Dermis microvascular lymphatic vessel endothelial cell (primary cell): ENCODE measurements at places on chromosomes 4 and X.

GRCh38 chr4:110064934-110065333, 133.5 kb downstream of the ELOVL6 start:
- DNase-seq = no peak

GRCh38 chr4:87030755-87031441, 96.1 kb downstream of the AFF1 start:
- DNase-seq = no peak

- DNase-seq = no peak
Observed at GRCh38 chr4:47721892-47722575, 115.8 kb downstream of the CORIN start.

DNA sequence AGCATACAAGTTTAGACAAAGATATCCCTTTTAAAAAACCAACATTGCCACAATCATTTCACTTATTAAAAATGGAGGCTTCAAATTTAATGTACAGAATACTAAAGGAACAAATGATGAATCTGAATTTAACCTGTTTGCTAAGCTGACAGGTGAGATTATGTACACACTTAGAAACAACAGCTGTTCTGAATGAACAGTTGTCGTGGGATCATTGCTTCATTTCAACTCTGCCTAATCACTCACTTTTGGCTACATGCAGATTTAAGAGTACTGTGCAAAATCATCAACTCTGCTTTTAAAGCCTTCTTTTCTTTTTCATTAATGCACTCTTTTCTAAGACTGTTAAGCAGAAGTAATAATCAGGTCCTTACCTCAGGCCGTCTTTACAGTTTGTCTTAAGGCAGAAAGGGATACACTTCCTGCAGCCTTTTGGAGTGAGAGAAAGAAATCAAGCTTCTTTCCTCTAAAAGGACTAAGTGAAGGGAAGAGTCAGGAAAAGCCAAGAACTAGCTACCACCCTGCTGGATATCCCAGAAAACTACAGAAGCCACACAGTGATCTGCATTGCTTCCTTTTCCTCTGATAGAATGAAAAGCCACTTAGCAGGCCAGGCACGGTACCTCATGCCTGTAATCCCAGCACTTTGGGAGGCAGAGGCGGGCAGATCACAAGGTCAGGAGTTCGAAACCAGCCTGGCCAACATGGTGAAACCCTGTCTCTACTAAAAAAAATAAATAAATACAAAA, 54.7 kb upstream of the NPNT start:
- no peak for DNase-seq

- no peak for DNase-seq
Observed at GRCh38 chrX:118551426-118551825, 55.8 kb downstream of the DOCK11 start.

DNA sequence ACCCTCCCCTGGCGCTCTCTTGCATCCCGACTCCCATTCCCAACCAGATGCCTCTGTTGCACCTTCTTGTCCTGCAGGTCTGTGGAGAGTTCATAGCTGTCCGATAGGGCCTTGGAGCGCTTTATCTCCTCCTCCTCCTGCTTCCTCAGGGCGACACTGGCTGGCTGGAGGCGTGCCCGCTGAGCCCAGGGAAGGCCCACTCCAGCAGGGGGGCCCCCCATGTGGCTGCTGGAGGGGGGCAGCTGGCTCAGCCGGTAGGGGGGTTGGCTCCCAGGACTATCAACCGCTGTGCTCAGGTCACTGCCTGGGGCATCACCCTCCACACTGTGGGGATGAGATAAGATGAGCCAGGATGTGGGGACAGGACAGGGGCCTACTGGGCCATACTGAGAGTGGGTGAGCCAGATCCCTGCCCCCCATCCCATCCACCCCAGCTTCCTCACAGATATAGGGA, 25.6 kb downstream of the IQSEC2 start:
- DNase-seq = no peak

- no peak for DNase-seq
Observed at GRCh38 chr4:153345012-153345981, 809 bp downstream of the MND1 start.

DNA sequence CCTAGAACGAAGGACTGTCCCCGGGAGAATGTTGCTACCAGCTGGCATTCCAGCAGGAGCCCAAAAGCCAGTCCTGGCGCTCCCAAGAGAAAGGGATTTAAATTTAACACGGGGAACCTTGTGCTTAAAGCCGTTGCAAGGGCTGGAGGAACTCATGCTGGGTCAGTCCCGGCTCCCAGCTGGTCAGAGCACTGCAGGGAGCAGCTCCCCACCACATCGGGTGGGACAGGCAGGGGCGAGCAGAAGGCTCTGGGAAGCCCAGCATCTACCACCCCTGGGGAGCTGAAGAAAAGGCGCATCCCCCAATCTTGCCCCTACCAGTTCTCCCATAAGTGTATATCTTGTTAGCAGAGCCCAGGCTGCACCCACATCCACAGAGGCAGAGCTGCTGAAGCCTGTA, 15.7 kb downstream of the CFAP99 start:
- no peak for DNase-seq

GRCh38 chrX:17767734-17768133, 30.4 kb downstream of the SCML1 start:
- DNase-seq = no peak

- DNase-seq = peak; percentile 3
Observed at GRCh38 chrX:55867181-55867651, 149.7 kb downstream of the RRAGB start.

GRCh38 chr4:40325406-40326019, 9.6 kb upstream of the CHRNA9 start:
- DNase-seq = peak; percentile 82

DNA sequence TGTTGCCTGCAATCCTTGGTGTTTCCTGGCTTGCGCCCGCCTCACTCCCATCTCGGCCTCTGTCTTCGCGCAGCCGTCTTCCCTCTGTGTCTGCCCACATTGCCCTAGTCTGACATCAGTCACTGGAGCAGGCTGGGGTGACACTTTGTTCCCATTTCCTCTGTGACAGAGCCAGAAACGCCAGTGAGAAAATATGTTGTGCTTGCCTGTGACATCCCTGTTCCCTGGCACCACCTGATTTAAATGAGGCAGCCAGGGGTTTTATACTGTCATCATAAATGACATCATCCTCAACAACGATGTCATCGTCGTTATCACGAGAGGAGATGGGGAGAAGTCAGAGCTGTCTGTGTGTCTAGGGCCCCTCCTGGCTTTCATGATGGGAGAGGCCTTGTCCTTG, 29.1 kb downstream of the ZNF185 start:
- no peak for DNase-seq

- no peak for DNase-seq
Observed at GRCh38 chrX:123851079-123851478, 8.8 kb upstream of the XIAP start.

GRCh38 chr4:26360864-26361263, 40.0 kb downstream of the RBPJ start:
- DNase-seq = no peak

- no peak for DNase-seq
Observed at GRCh38 chr4:113472864-113473263, 288.7 kb downstream of the CAMK2D start.

- no peak for DNase-seq
Observed at GRCh38 chr4:179145746-179146525, 1703.7 kb upstream of the AGA start.

- no peak for DNase-seq
Observed at GRCh38 chr4:38333219-38333618, 330.8 kb upstream of the KLF3 start.

DNA sequence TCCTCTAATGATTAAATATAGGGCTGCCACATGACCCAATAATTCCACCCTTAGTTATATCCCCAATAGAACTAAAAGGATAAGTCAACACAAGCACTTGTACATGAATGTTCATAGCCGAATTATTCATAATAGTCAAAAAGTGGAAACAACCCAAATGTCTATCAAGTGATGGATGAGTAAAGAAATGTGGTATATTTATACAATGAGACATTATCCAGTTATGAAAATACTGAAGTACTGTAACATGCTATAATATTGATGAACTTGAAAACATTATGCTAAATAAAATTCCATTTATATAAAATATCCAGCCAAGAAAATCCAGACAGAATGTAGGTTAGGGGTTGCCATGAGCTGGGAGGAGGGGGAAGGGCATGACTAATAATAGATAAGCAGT, 436.7 kb upstream of the AADAT start:
- no peak for DNase-seq

- DNase-seq = no peak
Observed at GRCh38 chr4:29259556-29259955, 1460.6 kb upstream of the PCDH7 start.
